ENCODE measurements at places on chromosomes 6 and 20. TPM values are rescaled to one million over a fixed set of nuclear protein-coding genes. Genes with fewer than 3 reads are reported as not detected.

The BTN1A1 gene
- total RNA-seq = not detected

The SENP6 gene
- total RNA-seq = 125 TPM

The PRL gene
- not detected for total RNA-seq

The FAM120B gene
- total RNA-seq = 16.8 TPM

The FAXC gene
- total RNA-seq = 0.74 TPM

The KIAA0408 gene
- 7.3 TPM for total RNA-seq

The PLEKHG1 gene
- total RNA-seq = 99.8 TPM

The SESN1 gene
- total RNA-seq = 84.4 TPM

The MAP7 gene
- 4.6 TPM for total RNA-seq

The IER3 gene
- total RNA-seq = 42.6 TPM

The GLP1R gene
- total RNA-seq = not detected

The MYMX gene
- total RNA-seq = 15.8 TPM

The SH3BGRL2 gene
- 51.2 TPM for total RNA-seq

The RAET1G gene
- total RNA-seq = not detected

The TFAP2D gene
- not detected for total RNA-seq

The MEI4 gene
- total RNA-seq = not detected

The APOBEC2 gene
- not detected for total RNA-seq

The CCM2L gene
- 2.4 TPM for total RNA-seq

The THEMIS gene
- 0.56 TPM for total RNA-seq

The ULBP2 gene
- 1.2 TPM for total RNA-seq

The OXT gene
- not detected for total RNA-seq

The RIPOR3 gene
- total RNA-seq = 81.8 TPM

The SLC32A1 gene
- not detected for total RNA-seq

The SPDEF gene
- not detected for total RNA-seq

The NRSN2 gene
- total RNA-seq = 14.2 TPM

The RCAN2 gene
- 4.6 TPM for total RNA-seq

The ADAT2 gene
- 5.6 TPM for total RNA-seq

The MCCD1 gene
- not detected for total RNA-seq

The PTK6 gene
- total RNA-seq = not detected

The OR2J2 gene
- total RNA-seq = not detected
